T47D (cell line): ENCODE measurements at places on chromosomes 6 and 20.

GRCh38 chr20:61659246-61659993 lies 406.3 kb downstream of the TAF4 start:
- DNase-seq, result no peak

DNA sequence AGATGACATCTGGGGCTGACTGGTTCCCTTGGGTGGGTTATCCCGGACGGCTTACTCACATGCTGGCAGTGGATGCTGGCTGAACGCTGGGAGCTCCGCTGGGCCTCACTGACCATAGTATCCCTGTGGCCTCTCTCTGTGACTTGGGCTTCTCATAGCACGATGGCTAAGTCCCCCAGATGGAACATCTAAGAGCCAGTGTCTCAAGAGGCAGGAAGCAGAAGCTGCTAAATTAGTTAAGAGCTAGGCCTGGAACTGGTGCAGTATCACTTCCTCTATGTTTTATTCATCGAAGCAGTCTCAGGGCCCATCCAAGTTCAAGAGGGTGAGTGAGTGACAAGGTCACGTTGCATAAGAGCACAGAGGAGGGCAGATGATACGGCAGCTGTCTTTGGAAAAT lies 116.5 kb upstream of the LAMP5 start:
- no peak for DNase-seq

- no peak for DNase-seq
Observed at GRCh38 chr6:18477301-18477941, 90.3 kb downstream of the RNF144B start.

DNA sequence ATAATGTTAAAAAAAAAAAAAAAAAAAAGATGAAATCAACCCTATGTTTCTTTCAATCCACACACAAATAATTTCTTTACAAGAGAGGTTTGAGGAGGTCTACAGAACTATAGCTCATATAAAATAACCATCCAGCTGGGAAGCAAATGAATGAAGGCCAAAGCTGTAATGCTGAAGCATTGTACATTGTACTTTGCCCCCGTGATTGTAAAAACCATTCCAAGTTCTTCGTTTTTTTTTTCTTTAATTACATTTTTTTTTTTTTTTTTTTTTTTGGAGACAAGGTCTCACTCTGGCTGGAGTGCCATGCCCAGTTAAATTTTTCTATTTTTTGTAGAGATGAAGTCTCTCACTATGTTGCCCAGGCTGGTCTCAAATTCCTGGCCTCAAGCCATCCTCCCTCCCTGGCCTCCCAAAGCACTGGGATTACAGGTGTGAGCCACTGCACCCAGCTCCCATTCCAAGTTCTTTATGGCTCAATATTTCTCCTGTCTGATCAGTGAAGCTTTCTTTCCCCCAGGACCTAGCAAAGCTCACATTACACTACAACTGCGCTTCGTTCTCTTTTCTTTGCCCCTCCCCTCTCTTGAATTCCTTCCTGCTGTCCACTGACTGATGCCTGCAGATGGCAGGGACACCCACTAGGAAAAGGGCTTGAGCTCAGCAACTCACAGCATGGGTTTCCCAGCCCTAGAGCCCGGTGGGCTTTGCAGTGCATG lies 53.0 kb upstream of the NOP56 start:
- no peak for DNase-seq

GRCh38 chr6:79614326-79615305 lies 16.5 kb upstream of the SH3BGRL2 start:
- no peak for DNase-seq
